Aorta (tissue), 5 donors: ENCODE measurements at places on chromosomes 6 and 20. TPM values are rescaled to one million over a fixed set of nuclear protein-coding genes. Genes with fewer than 3 reads are reported as not detected.

DNA sequence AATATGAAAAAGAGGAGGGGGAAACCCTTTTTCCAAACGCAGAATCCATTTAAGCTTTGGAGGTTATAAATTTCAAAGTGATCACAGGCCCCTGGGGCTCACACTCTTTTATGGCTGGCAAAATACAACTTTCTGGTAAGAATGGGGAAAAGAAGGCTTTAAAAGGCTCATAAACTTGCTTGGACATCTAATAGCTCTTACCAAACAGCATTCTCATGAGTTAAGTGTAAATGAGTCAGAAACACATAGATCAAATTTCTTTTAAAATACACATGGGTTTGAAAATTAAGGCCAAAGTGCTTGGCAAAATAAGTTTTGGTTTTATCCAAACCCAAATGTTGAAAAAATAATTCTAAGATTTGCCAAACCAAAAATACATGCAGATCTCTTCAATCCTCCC, 154.6 kb downstream of the SOBP start:
- H3K4me1 ChIP-seq = no peaks in the 10 kb centered on the region
- no peaks in the 10 kb centered on the region for H3K27me3 ChIP-seq
- H3K27ac ChIP-seq = no peak overlapping the region
- no peaks in the 10 kb centered on the region for H3K36me3 ChIP-seq

- no peaks in the 10 kb centered on the region for H3K27me3 ChIP-seq
- no peaks in the 10 kb centered on the region for H3K4me1 ChIP-seq
- DNase-seq = no peak
- H3K4me3 ChIP-seq = no peak overlapping the region
- H3K27ac ChIP-seq = no peak overlapping the region
Measured at GRCh38 chr6:25050356-25050755, 114.6 kb upstream of the RIPOR2 start.

DNA sequence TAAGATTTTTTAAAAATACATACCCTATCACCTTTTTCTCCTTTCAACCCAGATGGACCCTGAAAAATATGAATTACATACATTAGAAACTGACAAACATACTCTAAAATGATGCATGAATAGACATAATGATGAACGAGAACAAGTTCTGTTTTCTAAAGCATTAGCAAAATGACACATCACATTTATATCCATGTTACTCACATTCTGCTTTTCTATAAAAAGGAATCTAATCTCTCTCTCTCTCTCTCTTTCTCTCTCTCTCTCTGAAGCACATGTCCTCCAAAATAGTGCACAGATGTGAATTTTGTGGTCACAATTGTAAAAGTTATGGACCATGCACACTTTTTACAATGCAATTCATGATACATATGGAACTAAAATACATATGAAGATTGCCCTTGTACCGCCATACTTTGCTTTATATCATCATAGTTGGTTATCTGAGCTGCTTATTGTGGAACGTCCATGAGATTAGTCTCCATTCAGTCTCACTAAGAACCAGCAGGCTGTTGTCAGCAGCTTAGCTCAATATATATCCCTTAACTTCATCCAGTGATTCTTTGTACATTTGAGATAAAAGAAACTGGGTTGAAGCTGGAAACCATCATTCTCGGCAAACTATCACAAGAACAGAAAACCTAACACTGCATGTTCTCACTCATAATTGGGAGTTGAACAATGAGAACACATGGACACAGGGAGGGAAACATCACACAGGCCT, 114.2 kb downstream of the COL12A1 start:
- no peak overlapping the region for H3K27ac ChIP-seq
- H3K36me3 ChIP-seq = peaks cover 2% of the 10 kb centered on the region
- H3K4me1 ChIP-seq = no peaks in the 10 kb centered on the region
- no peak overlapping the region for H3K4me3 ChIP-seq
- DNase-seq = no peak

DNA sequence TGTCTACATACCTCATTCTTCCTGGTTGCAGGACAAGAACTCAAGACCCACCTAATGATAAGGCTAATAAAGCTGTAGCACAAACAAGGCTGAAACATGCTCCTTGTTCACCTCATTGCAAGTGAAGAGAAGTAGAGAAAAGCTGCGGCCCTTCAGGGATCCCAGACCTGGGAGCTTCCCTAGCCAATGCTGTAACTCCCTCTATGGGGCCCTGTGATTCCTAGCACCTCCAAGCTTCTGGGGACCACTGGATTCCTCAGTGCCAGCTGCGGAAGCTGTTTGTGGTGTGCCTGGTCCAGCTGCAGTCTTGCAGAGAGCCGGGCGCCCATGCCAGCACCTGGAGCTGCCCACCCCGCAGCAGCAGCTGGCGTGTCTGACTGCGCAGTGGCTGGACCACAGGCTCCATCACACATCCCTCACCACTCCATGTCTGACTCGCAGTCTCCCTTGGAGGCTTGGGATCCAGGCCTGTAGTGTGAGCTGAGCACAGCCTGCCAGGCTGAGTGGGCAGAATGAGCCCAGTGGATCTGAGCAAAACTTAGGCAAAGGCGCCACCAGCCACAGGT, 737.2 kb upstream of the GJE1 start:
- no peak overlapping the region for H3K27ac ChIP-seq
- H3K27me3 ChIP-seq = no peaks in the 10 kb centered on the region
- no peaks in the 10 kb centered on the region for H3K36me3 ChIP-seq
- DNase-seq = peak; percentile 55

DNA sequence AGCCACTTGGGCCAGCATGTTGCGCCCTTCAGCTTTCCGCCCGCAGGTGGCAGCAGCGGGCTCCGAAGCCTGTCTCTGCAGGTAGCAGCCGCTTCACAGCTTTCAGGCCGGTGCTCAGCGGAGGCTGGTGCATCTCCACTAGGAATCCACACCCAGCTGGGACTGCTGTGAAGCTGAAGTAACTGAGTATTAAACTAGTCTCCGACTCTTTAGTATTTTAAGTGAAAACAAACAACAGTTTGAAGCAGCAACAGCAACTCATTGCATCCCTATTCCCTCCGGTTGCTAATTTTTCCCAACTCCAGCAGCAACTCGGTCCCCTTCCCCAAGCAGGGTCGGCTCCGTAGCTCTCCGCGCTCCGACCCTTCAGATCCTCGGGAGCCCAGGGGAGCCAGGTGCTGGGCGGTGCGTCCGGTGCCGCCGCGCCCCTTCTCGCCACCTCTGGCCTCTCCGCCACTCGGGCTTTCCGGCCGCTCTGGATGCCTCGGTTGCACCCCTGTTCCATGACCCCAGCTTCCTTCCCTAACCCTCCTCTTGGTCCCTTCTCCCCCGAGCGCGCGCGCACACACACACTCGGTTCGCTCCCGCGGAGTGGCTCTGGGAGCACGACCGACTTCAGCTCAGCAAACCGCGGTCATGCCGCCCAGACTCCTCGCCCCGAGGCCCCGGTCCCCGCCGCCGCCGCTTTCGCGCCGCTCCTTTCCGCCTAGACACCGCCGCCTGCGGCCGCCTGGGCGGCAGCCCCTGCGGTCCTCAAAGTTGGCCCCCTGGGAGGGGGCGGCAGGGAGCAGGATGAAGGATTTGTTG, 765 bp upstream of the NKAIN2 start:
- H3K27me3 ChIP-seq = no peaks in the 10 kb centered on the region
- H3K4me1 ChIP-seq = no peaks in the 10 kb centered on the region
- H3K4me3 ChIP-seq = peak overlapping the region; percentile 0
- peak; percentile 91 for DNase-seq

DNA sequence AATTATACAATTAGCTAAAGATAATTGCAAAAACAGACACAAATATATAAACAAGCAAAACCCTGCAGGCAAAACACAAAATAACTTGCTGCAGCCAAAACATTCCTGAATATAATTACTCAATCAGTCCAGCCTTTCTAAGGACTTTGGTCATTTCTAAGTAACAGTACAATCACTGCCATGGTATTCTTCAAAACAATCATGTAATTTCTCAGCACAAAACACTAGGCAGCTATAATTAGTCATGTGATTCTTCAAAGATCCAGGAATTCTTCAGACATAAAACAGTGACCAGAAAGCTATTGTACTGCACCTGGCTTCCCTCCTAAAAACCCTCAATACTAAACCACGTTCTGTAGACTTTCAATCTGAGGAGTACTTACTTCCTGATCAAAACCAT, 881.1 kb downstream of the EPHA7 start:
- no peak overlapping the region for H3K27ac ChIP-seq
- H3K27me3 ChIP-seq = no peaks in the 10 kb centered on the region
- H3K4me1 ChIP-seq = no peaks in the 10 kb centered on the region
- DNase-seq = no peak
- H3K36me3 ChIP-seq = no peaks in the 10 kb centered on the region

DNA sequence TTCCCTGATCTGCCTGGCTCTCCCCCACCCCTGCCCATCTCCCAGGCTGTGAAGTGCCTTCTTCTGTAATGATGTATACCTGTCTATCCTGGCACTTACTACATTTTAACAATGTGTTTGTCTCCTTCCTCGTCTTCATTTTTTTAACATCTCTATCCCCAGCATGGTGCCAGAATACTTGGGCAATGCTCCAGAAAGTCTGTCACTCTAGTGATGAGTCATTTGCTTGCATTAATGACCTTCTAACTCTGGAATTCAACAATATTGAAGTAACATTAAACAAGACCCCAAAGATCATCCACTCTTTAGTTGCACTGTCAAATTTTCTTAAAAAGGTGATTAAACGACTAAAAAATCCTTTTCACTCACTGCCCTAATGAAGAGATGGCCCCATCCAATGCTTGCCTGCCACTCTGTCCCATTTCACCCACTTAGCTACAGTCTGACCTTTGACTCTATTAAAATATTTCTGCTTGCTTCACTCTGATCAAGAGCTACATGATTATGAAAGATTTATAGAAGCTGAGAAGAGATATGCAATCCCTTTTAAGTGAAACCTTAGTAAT, 7.7 kb upstream of the KLHL31 start:
- H3K4me3 ChIP-seq = no peak overlapping the region
- no peak overlapping the region for H3K27ac ChIP-seq
- H3K36me3 ChIP-seq = no peaks in the 10 kb centered on the region
- H3K27me3 ChIP-seq = no peaks in the 10 kb centered on the region

GRCh38 chr20:51562332-51563173, 20.0 kb upstream of the NFATC2 start:
- peak overlapping the region; percentile 3 for H3K4me3 ChIP-seq
- H3K27ac ChIP-seq = peak overlapping the region; percentile 82
- H3K27me3 ChIP-seq = no peaks in the 10 kb centered on the region
- peaks cover 2% of the 10 kb centered on the region for H3K4me1 ChIP-seq
- no peaks in the 10 kb centered on the region for H3K36me3 ChIP-seq

DNA sequence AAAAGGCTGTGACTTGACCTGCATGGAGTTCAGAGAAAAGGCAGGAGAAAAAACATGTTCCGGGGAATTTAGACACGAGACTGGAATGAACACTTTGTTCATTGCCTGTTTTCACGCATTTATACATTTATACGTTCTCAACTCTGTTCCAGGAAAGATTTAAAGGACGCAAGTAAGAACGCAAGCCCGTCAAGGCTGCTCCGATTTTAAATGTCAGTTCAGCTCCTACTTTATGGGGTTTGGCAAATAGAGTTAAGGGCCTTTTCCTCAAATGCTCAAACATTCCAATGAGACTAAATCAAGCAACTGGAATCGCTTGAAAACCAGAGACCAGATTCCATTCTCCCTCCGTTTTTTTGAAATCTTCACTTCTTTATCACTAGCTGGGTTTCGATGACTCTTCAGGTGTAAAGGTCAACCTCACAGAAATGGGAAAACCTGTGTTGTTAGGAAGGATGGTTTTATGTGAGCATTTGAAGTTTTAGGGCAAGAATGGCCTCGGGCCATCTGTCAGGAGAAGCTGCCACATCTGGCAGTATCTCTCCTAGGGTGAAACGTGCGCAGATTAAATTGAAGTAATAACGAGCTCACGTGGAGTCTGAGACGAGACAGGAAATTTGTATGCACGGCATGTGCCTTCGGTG, 24.9 kb downstream of the TTLL2 start:
- H3K4me3 ChIP-seq = no peak overlapping the region
- no peak overlapping the region for H3K27ac ChIP-seq
- H3K27me3 ChIP-seq = no peaks in the 10 kb centered on the region

- H3K4me3 ChIP-seq = no peak overlapping the region
- no peaks in the 10 kb centered on the region for H3K27me3 ChIP-seq
- no peak overlapping the region for H3K27ac ChIP-seq
- DNase-seq = no peak
Measured at GRCh38 chr6:53861518-53861917, 66.7 kb downstream of the LRRC1 start.

DNA sequence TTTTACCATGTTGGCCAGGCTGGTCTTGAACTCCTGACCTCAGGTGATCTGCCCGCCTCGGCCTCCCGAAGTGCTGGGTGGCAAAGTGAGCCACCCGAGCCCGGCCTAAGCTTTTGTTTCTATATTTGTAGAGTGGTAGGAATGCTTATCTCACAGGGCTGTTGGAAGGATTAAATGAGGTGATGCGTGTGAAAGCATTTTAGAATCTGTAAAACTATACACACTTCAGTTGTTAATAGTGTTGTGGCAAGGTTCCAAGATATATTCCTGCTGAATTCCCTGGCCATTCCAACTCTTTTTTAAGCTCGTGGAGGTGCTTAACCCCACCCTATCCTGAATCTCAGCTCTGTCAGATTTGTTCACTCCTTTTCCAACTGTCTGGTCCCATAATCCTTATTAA, 89.9 kb upstream of the AKIRIN2 start:
- H3K36me3 ChIP-seq = no peaks in the 10 kb centered on the region
- no peaks in the 10 kb centered on the region for H3K4me1 ChIP-seq
- H3K4me3 ChIP-seq = no peak overlapping the region
- H3K27ac ChIP-seq = no peak overlapping the region
- no peaks in the 10 kb centered on the region for H3K27me3 ChIP-seq

GRCh38 chr6:148074738-148075137, 267.9 kb upstream of the SASH1 start:
- no peak overlapping the region for H3K4me3 ChIP-seq
- H3K36me3 ChIP-seq = no peaks in the 10 kb centered on the region
- no peaks in the 10 kb centered on the region for H3K4me1 ChIP-seq
- no peak for DNase-seq
- H3K27me3 ChIP-seq = no peaks in the 10 kb centered on the region
- H3K27ac ChIP-seq = no peak overlapping the region

DNA sequence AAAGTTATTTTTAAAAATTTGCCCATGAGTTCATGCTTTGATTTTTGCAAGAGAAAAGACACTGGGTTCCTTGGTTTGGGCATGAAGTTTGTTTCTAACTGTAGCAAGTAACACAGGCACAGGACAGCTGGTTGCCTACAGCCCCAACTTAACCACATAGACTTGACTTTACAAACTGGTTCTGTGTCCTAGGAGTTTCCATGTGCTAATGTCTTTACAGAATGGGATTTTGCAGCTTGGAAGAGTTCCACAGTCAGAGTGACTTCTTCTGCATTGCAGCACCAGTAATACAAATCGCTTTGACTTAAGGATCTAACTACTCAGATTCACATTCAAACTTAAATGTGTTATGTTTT, 44.3 kb downstream of the OR2B2 start:
- no peak overlapping the region for H3K27ac ChIP-seq
- no peaks in the 10 kb centered on the region for H3K27me3 ChIP-seq
- no peaks in the 10 kb centered on the region for H3K36me3 ChIP-seq
- H3K4me3 ChIP-seq = peak overlapping the region; percentile 9
- no peaks in the 10 kb centered on the region for H3K4me1 ChIP-seq
- DNase-seq = no peak

Gene MYH7B
- 0.88 TPM for total RNA-seq

Gene GDAP1L1
- total RNA-seq = not detected

Gene TMC2
- total RNA-seq = 0.15 TPM
